ENCODE measurements at places on chromosomes 1 and 21. TPM values are rescaled to one million over a fixed set of nuclear protein-coding genes. Genes with fewer than 3 reads are reported as not detected.

Gene DENND2C
- 4.1 TPM for total RNA-seq

DNA sequence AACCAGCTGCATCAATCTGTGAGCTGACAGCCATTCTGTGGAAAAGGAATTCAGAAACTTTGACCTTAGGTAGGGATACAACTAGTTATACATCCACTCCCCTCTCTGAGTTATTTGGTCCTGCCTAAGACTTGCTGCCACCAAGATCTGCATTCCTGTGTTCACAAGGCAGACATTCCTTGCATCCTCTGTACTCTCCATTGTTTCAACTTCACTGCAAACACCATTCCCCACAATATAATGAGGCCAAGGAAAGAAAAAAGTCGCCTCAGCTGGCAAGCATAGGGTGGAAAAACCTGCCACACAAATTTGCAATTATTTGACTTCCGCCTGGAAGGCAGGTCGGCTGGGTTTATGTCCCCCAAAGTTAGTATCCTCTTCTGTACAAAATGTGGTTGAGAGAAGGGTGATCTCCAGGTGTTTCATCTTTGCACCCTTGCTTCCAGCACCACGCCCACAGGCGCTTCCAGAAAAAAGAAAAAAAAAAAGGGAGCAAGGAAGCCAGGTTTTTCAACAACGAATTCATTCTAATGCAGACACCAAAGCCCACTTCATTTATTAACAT, 676 bp upstream of the CTTNBP2NL start:
- DNase-seq = peak; percentile 81
- H3K27ac ChIP-seq = peak overlapping the region; percentile 95
- H3K36me3 ChIP-seq = no peaks in the 10 kb centered on the region
- peak overlapping the region; percentile 94 for H3K4me3 ChIP-seq
- peaks cover 31% of the 10 kb centered on the region for H3K4me1 ChIP-seq

DNA sequence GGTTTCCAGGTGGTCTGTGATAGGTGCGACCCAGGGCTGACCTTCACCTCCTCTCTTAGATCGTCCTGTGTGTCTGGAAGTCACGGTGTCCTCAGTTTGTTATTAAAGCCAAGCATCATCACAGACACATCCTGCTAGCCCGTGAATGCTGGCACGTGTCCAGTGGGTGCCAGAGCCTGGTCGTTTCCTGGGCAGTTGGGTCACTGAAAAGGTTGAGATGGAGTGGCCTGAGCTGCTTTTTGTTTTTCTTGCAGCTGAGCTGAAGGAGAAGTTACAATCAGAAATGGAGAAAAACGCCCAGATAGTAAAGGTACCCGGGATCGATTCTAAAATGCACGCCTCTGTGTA, 23.2 kb downstream of the PCNT start:
- no peaks in the 10 kb centered on the region for H3K4me1 ChIP-seq
- no peak overlapping the region for H3K4me3 ChIP-seq
- H3K27me3 ChIP-seq = no peaks in the 10 kb centered on the region
- H3K36me3 ChIP-seq = peaks cover 18% of the 10 kb centered on the region
- DNase-seq = no peak

DNA sequence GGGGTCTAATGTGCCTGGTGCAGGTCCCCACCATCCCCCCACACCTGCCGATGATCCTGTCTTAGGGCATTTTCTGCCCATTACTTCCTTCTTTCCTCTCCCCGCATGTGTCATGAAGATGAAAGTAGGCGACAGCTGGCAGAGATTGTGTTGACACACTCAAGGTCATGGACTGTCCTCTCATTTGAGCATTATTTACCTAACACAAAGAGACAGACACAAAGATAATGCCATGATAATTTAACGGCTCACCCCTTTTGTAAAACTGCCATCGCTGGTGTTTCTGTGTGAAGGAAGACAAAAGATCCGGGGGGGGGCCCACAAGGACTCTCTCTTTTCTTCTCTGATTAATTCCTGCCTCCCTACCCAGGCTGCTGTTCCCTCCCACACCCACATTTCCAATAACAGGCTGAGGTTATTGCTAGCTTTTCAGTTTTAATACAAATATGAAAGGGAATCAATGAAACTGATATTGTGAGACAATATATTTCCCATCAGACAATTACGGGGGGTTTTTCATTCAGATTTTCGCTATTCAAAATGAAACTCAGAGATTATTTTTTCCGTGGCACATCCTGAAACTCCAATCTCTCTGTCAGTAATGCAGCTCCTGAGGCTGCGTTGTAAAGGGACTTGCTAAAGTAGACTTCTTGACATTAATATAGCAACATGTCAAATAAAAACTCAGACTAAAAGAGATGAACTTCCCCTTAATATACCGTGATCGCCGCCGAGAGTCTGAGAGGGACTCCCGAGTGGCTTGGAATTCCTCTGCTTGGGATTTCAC, 561.1 kb downstream of the NPHP4 start:
- H3K27me3 ChIP-seq = no peaks in the 10 kb centered on the region
- no peak overlapping the region for H3K4me3 ChIP-seq
- H3K27ac ChIP-seq = no peak overlapping the region
- no peaks in the 10 kb centered on the region for H3K36me3 ChIP-seq
- no peak for DNase-seq
- H3K4me1 ChIP-seq = no peaks in the 10 kb centered on the region

DNA sequence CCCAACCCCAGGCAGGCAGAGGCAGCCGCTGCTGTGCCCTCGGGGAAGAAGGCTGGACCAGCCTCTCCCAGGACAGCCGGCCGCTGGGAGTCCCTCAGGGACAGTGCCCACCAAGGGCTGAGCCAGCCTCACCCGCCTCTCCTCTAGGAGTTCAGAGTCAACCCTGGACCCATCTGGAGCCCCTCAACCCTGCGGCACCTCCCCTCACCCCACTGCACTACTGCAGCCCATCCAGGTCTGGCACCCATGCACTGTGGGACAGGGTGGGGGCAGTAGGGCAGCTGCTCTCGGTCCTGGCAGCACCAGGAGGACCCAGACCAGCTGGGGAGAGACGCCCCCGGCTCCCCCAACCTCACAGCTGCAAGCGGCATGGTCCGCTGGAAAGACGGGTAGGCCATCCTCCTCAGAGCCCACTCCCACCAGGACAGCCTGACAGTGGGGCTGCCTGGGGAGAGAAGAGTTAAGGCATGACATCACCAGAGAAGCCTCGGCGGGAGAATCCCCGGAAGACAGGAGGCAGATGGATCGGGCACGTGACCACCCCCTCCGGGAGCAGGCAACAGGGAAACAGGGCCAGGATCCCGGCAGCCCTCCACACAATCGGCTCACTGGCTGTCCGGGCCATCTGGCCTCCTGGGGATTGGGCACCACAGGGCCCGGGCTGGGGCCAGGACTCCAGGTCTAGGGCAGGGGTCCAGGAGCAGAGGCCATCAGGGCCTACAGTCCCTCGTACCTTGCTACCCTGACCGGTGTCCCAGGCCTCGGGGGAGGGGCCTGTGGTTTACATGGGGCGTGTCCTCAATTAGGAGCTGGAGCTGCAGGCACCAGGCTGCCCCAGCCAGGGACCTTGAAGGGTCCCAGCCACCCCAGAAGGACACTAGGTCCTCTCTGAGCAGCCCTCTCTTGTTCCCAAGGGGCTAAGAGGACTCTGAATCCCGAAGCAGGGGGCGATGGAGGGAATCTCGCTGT, 3.1 kb downstream of the ACAP3 start:
- peaks cover 7% of the 10 kb centered on the region for H3K4me1 ChIP-seq
- H3K4me3 ChIP-seq = peak overlapping the region; percentile 28
- H3K36me3 ChIP-seq = no peaks in the 10 kb centered on the region
- no peak overlapping the region for H3K27ac ChIP-seq
